T follicular helper cell (primary cell): ENCODE measurements at places on chromosomes 6 and 20.

- no peak for DNase-seq
Observed at GRCh38 chr6:8402546-8402945, 32.8 kb downstream of the SLC35B3 start.

DNA sequence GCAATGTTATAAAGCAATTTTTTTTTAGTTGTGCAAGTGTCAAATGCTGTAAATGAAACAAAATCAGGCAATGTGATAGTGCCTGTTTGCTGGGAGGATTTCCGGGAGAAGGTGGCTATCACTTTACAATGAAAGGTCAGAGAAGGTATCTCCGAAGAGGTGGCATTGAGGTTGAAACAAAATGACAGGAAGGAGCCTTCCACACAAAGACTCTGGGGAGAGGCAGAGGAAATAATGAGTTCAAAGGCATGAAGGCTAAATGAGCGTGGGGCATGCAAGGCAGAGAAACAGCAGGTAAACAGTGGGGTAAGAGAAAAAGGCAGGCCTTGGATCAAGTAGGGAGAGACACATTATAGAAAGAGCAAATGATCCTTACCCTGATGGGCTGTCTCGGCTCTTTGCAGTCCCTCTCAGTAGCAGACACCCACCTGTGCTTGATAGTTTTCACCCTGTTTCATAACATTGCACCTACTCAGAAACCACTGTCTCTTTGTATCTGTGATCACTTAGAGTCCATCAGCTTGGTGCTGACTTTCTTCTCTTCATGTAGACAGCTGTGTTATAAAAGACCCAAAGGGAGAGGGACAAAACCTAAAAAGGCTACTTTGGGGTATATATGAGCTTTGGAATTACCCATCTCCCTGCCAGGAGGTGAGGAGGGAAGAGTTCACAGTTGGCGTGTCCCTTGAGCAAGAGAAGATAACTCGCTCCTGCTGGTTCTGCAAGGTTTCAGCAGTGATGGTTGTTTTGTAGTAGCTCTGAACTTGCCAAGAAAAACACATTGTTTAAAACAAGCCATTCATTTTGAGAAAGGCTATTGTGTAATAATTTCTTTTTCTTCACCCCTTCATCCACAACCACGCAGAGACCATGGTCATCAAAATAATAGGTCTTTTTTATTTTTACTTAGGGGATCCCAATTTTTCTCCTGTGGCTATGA is 22.3 kb downstream of the NRN1 start:
- DNase-seq = no peak

- no peak for DNase-seq
Observed at GRCh38 chr20:2131366-2131765, 29.7 kb downstream of the STK35 start.

GRCh38 chr6:11132194-11132888 is 20.8 kb upstream of the ERVFRD-1 start:
- no peak for DNase-seq

DNA sequence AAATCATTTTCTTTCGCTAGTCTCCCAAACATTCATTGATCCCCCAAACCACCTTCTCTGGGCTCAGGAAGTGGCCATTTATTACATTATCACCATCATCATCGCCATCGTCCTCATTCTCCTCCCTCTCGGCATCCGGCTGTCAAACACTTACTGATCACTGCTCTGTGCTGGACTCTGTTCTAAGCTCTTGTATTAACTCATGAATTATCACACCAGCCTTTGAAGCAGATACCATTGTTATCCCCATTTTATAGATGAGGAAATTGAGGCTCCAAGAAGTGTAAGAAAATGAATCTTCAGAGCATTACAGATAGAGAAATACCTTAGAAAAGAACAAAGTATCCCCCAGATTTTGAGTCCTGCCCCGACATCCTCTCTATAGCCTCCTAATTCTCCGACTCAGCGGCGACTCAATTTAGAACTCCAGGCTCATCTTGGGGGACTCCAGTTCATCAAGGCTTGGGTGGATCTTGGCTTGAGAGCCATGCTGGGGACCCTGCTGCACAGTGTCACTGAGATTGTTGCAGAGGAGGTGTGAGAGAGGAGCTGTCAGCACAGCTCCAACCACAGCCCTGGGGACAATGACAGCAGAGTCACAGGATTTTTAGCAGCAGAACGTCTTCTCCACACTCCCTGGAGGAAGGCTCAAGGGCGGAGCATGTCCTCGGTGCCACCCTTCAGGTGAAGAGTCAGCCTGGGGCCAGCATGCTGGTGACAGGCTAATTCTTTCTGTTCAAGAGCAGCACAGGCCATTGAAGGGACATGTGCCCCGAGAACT is 6.6 kb upstream of the EEF1E1 start:
- no peak for DNase-seq

DNA sequence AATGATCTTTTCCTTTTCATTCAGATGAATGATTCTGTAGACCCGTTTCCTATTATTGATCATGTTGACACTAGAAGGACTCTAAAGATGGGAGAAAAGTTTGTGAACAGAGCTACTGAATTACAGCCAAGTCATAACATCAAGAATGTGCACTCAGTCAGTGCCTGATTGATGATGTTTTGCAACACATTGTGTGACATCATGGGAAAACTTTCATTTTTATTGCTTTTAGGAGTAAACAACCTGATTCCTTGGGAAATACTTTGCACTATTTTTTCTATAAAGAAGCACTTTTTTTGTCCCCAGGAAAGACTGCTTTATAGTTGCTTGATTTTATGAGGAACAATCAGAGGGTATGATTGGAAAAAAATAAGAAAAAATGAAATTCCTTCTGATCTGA is 383.8 kb upstream of the JAG1 start:
- DNase-seq = no peak

GRCh38 chr6:133184798-133185372 is 56.3 kb upstream of the EYA4 start:
- DNase-seq = no peak

DNA sequence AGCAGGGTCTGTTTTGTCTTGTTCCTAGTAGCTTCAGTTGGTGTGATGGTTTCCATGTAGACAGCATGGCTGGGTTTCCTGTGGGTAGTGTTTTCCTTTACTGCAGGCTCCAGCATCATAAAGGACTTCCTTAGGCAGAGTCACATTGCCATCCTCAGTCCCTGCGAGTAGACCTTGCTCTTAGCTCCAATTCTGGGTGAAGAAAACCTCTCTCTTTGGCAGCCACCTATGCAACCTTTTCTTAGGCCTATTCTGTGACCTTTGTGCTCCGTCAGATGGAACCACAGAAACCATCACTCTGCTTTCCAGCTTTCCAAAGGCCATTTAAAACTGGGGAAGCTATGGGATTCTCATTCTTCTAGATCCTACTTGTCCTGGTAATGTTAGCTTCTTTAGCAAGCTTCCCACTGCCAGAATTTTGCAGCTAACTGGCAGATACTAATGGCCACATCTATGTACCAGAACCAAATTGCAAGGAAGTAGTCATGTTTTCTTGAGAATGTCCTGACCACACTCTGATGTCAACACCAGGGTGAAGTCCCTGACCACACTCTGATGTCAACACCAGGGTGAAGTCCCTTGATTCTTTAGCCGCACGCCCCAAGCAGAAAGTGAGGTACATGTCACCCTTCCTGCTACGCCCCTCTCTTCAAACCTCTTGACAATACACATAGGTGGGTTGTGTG is 646.6 kb upstream of the HS3ST5 start:
- DNase-seq = no peak

DNA sequence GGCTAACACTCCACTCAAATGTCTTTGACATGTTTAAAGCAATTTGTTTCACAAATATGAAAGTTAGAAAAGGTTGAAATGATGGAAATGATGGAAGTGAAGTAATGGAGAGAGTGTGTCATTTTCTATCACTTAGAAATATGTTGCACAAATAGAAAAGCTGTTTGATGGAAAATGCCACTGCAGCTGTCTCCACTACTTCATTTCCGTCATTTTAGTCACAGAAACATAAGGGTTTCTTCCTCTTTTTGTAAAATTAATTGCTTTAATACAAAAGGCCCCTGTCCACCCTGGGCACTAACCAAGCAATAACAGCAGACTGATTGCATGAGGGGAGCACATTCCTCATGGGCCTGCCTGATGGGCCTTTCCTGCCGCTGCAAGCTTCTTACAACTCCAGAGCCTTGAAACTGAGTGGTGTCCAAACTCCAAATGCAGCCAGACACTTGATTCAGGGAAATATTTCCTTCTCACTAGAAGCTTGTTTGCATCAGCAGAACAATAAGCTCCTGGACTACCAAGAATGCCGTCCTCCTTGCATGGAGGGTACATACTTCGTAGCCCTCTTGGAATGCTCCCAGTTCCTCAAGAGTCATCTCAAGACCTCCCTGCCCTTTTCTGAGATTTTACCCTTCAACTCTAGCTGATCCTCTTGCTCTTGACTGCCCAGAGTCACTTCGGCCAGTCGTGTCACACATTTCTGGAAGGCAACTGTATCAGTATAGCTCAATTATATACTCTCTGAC is 36.1 kb downstream of the F13A1 start:
- no peak for DNase-seq

- no peak for DNase-seq
Observed at GRCh38 chr6:139591075-139591865, 216.8 kb upstream of the CITED2 start.

GRCh38 chr6:138568997-138569396 is 69.7 kb upstream of the NHSL1 start:
- DNase-seq = no peak

GRCh38 chr20:57991211-57991881 is 237.1 kb downstream of the ANKRD60 start:
- DNase-seq = no peak

DNA sequence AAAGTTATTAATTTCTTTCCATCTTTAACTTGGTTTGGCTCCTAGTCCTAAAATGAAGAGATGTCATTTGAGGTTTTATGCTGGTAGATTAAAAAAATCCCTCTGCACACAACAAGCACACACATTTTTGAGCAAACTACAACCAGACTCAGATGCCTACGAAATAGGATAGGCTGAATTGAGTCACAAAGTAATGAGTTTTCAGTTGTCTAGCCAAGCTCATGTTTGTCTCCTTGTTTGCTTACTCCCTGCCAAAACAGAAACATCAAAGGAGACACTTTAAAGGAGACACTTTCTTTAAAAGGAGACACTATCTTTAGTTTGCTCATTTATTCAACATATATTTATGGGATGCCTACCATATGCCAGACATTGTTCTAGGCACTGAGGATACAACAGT is 56.2 kb downstream of the TPBG start:
- no peak for DNase-seq

- no peak for DNase-seq
Observed at GRCh38 chr6:12458558-12458957, 168.4 kb downstream of the EDN1 start.

- no peak for DNase-seq
Observed at GRCh38 chr6:97128507-97128906, 154.5 kb downstream of the MMS22L start.

DNA sequence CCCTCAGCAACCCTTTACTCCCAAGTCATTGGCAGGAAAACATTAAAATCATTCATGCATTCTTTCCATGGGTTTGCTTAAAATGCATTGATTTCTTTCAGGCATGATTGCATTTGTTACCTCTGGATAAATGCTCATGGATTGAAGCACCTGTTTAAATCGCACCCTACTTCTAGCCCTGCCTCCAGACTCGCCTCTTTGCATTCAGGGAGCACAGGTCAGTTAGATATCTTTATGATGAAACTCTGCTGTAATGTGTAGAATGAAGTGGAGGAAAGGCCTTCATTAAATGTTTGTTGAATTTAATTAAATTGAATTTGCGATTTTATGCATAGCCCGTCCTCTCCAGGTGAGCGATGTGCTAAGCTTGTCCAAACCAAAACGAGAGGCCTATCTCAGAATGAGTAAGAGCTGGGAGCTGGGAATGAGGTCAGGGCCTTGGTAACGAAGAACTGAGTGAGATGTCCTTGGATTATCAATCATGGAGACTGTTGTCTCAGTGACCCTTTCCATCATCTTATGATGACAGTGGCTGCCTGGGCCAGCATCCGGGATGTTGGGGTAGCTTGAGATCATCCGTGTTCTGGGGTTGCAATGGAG is 210.1 kb downstream of the SYNDIG1 start:
- no peak for DNase-seq

- no peak for DNase-seq
Observed at GRCh38 chr20:12207875-12208274, 290.2 kb downstream of the BTBD3 start.

DNA sequence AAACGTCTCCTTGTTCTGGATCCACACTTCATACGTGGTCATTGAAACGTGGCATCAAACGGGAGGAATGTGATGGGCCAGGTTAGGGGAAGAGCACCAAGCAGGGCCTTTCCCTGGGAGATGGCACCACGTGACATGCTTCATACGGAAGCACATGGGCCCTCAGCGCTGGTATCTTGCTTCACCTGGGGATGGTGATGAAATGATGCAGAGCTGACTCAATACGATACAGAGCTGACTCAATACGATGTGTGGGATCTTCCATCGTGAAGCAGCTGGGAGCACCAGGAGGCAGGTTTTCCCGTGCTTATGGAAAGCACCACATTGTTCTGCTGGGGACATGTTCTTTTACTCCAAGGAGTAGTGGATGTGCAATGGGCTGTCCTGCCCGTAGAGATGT is 22.5 kb upstream of the TAGAP start:
- DNase-seq = no peak

- no peak for DNase-seq
Observed at GRCh38 chr20:44219170-44219730, 8.7 kb upstream of the OSER1 start.

GRCh38 chr6:102736941-102737368 is 1343.4 kb downstream of the GRIK2 start:
- no peak for DNase-seq
